ENCODE measurements at places on chromosomes 16 and 17.

DNA sequence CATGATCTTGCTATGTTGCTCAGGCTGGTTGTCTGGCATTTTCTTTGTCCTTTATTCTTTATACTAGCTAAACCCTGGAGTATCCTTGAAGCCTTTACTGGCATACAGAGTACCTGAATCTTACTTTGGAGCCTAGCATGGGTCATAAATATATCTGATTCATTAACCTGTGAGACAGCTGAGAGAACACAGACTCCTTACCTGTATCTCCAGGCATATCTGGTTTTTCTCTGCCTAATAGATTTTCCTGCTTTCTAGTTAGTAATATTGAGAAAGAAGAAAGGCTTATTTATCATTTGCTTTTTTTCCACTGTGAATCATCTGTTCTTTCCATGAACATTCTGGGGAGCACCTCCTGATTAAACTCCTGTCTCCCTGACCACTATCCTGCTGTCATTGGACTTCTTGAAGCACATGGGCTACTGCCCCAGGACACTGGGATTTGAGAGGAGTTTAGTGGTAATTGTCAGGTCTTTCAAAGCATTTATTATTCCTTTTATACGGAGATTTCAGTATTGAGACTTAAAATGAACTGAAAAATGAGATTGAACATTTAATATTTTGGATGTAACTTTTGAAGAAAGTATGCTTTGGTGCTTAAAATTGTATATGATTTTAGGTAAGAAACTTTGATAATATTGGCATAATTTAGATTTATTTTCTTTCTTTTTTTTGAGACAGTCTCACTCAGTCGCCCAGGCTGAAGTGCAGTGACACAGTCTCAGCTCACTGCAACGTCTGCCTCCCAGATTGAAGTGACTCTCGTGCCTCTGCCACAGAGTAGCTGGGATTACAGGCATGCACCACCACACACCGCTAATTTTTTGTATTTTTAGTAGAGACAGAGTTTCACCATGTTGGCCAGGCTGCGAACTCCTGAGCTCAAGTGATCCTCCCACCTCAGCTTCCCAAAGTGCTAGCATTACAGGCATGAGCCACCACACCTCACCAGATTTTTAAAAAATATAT lies 8.6 kb downstream of the PDP2 start:
- no peak for DNase-seq

DNA sequence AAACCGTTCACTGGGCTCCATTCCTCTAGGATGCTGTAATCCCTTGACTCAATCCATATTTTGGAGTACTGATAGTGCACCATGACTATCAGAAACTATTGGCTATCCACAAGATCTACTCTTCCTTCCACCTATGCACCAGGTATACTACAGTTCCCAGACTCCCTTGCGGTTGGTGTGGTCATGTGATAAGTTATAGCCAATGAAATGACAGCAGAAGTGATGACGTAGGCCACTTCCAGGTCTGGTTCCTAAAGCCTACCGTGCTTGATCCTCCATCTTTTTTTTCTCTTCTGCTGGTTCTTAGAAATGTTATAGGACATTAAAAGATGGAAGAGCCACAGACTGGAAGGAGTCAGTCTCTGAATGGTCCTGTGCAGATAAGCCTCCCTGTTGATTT lies 278.8 kb upstream of the C16orf82 start:
- peak; percentile 12 for DNase-seq

DNA sequence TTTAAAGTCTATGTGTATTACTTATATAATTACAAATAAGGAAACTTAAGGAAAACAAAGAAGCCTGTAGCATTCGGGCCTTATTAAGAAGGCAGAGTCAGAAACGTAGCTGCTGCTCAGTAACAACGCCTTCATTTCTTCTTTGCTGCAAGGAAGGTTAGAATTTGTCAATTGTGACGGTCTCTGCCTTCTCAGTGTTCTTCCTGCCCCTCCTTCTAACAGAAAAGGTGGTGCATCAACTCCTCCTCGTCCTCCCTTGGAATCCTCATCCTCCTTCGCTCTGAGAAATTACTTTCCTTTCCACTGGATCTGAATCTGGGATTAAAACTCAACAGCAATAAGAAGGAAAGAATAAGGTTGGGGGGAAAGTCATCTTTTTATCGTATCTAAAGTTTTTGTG lies 63.0 kb downstream of the VPS53 start:
- DNase-seq = no peak

DNA sequence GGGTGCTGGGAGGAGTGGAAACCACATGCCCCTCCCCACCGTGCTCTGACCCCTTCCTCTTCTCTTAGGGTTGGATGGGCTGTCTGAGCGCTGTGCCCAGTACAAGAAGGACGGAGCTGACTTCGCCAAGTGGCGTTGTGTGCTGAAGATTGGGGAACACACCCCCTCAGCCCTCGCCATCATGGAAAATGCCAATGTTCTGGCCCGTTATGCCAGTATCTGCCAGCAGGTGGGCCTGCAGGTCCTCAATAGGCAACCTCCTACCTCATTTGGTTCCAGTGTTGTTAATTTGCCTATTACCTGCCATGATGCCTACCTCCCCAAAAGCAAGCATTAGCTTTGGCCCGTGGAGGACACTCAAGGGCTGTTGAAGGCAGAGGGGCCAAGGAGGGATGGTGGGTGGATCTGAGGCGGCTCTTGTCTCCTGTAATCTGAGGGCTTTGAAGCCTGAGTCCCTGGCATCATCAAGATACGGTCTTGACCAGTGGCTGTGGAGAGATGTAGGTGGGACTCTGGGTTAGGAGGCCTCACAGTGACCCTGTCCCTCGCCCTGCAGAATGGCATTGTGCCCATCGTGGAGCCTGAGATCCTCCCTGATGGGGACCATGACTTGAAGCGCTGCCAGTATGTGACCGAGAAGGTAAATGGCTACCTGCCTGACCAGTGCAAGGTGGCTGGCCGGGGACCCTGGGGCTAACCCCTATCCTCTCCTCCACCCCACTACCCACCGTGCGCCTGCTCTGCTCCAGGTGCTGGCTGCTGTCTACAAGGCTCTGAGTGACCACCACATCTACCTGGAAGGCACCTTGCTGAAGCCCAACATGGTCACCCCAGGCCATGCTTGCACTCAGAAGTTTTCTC lies 3.4 kb downstream of the ALDOA start:
- DNase-seq = no peak

GRCh38 chr16:12661656-12662172 lies 142.0 kb downstream of the CPPED1 start:
- DNase-seq = peak; percentile 90

GRCh38 chr17:50087912-50088405 lies 7.2 kb upstream of the PDK2 start:
- DNase-seq = no peak

DNA sequence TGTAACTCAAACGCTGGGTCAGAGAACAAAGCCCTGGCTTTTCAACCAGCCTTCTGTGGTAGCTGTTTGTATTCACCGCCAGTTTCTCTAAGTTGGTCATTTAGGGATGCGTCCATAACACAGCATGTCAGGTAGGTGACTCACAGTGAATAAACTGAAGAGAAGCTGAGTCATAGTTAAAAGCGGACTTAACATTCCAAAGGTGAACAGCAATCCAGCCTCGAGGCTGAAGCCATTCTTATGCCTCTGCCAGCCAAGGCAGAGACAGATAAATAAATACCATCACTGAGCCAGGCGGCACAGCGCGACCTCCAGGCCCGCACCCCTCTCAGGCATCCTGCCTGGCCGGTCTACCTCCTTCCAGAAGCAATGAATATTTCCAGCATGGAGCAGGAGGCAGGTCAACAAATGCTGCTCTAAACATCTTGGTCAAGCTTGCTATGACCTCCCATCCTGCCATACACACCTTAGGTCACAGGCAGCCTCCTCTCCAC lies 12.4 kb upstream of the CACNG4 start:
- DNase-seq = peak; percentile 100

DNA sequence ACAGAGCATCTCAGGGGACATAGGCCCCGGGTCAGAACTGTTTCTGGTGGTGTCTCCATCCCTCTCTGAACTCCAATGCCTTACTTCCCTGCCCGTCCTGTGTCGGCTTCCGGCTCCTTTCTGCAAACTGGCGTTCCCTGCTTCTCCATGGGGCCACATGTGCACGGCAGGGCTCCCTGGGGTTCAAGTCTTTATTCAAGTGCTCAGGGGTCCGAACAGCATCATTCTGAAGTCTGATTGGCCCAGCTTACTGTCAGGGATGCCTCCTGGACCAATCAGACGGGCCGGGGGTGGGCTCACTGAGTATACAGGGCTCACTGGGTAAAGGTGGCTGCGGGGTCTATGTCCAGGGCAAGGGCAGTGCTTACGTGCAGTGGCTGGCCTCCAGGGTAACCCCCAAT lies 17.1 kb downstream of the C16orf82 start:
- DNase-seq = no peak

DNA sequence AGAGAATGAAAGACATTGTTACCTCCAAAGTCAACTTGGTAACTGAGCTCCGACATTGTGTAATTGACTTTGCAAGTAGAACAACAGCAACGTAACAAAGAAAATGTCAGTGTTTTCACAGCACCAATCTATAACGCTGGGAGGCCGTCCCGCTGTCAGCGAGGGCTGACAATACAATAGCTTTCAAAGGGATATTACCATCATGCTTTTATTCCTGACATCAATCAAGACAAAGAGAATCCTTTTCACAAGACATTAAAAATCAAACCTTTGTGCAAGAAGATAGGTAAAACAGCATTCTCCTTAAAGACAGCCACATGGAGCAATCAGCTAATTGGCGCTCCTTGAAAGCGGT lies 6.2 kb downstream of the ZNF423 start:
- no peak for DNase-seq

DNA sequence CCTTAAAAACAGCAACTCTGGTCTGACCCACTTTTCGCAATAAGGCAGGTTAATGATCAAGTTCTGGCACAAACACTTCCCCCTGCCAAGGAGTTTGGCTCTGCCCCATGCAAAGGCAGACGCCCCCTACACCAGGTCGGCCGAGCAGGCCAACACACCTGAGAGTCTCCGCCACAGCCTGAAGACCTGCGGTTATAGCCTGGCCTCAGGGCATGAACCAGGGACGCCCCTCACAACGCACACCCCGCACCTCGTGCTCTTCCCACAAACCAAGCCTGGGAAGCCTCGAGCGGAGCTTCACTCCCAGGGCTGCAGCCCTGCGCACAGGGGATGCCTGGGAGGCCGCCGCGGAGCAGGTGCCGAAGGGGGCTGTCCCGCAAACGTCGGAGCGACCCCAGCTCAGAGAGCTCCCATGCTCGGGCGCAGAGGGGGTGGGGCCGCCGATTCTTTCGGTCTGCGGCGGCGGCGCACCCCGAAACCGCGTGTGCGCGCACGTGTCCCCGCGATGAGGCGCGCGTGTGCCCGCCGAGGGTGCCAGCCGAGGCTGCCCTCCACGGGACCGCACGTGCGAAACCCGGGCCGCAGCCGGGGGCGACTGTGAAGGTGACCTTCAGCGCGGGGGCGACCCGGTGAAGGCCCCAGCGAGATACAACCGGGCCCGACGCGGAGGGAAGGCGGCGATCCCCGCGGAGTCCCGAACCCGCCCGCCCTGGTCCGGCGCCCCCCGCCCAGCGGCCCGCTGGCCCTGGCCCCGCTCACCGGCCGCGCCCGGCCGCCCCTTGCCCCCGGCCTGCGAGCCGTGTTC lies 559 bp downstream of the CLUH start:
- no peak for DNase-seq

DNA sequence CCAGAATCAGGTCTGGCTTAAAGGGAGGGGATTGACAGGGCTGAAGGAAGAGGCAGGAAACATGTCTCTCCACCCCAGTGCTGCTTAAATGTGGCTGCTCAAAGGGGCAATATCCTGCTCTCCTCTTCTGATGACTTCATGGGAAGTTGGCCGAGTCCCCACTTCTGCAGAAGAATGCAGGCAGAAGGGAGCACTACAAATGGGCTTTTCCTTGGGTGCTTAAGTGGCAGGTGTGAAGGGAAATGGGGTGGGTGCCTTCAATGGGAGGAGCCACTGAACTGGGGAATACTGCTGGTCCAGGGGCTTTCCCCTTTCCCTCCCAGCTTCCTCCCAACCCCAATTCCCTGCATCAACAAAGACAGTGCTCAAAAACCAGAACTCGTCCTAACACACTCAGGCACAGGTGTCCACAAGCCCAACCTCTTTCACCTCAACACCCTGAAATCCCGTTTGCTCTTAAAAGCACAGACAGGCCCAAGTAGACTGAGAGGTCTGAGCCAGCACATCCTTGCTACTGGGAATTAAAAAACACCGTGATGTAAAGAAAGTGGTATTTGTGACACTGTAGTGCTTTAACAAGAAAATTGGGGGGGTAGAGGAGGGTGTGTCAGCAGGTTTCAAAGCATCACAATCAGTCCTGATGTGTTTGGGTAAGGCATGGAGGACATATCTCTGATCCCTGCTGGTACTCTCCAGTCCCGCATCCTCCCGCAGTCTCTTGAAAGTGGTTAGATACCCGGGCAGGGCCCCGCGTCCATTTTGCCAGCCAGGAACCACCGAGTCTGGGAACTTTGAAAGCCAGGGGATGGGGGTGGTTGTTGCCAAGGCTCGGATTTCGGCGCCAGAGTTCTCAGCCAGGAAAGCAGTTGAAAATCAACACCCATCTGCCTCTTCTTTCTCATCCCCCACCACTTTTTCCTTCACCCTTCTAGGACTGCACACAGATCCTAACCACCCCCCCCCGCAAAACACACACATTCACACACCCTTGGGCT lies 1.6 kb downstream of the CA10 start:
- DNase-seq = no peak

DNA sequence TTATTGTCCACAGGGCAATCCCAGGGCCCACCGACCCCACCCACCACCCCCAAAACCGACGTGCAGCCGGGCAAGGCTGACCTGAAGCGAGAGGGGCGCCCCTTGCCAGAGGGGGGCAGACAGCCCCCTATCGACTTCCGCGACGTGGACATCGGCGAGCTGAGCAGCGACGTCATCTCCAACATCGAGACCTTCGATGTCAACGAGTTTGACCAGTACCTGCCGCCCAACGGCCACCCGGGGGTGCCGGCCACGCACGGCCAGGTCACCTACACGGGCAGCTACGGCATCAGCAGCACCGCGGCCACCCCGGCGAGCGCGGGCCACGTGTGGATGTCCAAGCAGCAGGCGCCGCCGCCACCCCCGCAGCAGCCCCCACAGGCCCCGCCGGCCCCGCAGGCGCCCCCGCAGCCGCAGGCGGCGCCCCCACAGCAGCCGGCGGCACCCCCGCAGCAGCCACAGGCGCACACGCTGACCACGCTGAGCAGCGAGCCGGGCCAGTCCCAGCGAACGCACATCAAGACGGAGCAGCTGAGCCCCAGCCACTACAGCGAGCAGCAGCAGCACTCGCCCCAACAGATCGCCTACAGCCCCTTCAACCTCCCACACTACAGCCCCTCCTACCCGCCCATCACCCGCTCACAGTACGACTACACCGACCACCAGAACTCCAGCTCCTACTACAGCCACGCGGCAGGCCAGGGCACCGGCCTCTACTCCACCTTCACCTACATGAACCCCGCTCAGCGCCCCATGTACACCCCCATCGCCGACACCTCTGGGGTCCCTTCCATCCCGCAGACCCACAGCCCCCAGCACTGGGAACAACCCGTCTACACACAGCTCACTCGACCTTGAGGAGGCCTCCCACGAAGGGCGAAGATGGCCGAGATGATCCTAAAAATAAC lies 3.0 kb downstream of the SOX9 start:
- DNase-seq = peak; percentile 77

- DNase-seq = no peak
These were observed 38.1 kb downstream of the ARHGAP27 start for GRCh38 chr17:45394564-45394912.
